Urinary bladder (tissue), 4 donors: ENCODE measurements at places on chromosomes 4 and X. TPM values are rescaled to one million over a fixed set of nuclear protein-coding genes. Genes with fewer than 3 reads are reported as not detected.

DNA sequence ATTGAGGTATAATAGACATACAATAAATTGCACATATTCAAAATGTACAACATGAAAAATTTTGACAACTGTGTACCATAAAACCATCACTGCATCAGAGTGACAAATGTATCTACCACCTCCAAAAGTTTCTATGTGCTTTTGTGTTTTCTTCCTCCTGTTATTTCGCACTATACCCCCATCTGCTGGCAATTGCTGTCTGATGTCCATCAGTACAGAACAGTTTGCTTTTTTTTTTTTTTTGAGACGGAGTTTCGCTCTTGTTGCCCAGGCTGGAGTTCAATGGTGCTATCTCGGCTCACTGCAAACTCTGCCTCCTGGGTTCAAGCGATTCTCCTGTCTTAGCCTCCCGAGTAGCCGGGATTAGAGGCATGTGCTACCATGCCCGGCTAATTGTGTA lies 154.3 kb upstream of the GIMD1 start:
- DNase-seq: no peak

DNA sequence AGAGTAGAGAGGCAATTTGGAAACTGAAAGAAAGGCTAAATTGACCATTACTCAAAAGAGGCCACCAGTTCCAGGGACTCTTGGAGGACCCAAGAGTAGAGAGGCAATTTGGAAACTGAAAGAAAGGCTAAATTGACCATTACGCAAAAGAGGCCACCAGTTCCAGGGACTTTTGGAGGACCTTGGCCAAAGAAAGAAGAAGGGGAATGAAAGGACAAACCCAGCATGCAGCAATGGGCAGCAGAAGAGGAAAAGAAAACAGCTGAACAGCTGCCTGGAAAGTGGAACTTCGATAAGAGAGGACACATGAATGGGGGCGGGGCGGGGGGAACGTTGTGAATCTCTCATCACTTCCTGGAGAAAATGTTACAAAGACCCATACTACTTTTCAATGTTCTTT lies 80.8 kb downstream of the PALLD start:
- no peak for DNase-seq

SSX4 gene
- total RNA-seq: not detected

CT45A1 gene
- total RNA-seq: not detected

CXorf51B gene
- total RNA-seq: not detected

SEPTIN6 gene
- 29.2 TPM for total RNA-seq

- DNase-seq: no peak
These were observed 28.7 kb downstream of the IL13RA1 start for GRCh38 chrX:118756101-118756500.

GNPDA2 gene
- 48.8 TPM for total RNA-seq

GRCh38 chr4:11428899-11429698 lies 405 bp upstream of the HS3ST1 start:
- peak; percentile 59 for DNase-seq

GRCh38 chr4:89836897-89837384 lies at the start of gene SNCA:
SNCA (minus strand) TSS chr4:89837161; CDS start chr4:89835667, 1,494 bp downstream.
- DNase-seq: peak; percentile 25

DNA sequence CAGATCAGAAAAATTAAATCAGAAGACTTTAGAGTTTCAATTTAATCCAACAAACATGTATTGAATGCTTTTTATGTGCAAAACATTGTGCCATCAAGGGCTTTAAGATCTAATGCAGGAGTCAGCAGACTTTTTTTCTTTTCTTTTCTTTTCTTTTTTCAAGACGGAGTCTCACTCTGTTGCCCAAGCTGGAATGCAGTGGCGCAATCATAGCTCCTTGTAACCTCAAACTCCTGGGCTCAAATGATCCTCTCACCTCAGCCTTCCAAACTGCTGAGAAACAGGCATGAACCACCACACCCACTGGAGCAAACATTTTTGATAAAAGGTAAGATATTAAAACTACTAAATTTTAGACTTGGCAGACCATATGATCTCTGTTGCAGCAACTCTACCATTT lies 24.6 kb upstream of the LRBA start:
- DNase-seq: no peak

GRCh38 chrX:94454606-94455005 lies 780.6 kb downstream of the FAM133A start:
- DNase-seq: no peak

- no peak for DNase-seq
These were observed 214.5 kb downstream of the KIT start for GRCh38 chr4:54872261-54872660.

DNA sequence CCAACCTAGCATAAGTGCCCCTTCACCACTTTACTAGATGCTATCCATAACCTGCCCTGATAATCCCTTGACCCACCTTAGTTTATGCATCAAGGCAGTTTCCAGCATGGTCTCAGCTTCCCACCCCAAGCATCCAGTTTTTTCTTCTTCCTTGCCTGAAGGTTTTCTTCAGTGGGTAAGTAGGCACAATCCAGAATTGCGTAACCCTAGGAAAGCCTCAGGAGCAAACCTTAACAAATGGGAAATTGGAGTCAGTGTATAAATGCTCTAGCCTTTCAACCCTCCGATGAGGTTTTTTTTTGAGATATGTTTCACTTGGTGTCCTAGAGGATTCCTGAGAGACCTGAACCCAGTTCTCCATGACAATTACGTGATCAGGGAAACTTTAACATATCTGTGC lies 614.0 kb upstream of the BOD1L1 start:
- DNase-seq: no peak

DNA sequence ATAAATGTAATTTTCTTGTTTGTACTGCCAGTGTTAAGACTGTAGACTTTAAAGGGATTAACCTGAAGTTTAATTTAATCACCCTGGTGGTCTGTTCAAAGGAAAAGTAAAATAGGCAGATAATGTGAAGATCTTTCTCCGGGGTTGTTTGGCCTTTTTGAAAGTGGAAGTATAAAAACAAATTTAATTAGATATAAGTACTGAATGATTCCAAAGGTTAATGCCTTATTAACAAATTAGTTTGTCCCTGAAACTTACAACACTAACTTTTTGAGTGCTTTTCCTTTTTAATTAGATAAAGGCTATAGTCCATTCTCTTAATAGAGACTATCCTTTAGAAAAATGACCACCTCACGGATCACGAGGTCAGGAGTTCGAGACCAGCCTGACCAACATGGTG lies 10.4 kb upstream of the PGAM4 start:
- no peak for DNase-seq

GRCh38 chr4:71187404-71188155 lies 151.2 kb upstream of the SLC4A4 start:
- DNase-seq: no peak

GRCh38 chrX:20461002-20461401 lies 194.3 kb upstream of the RPS6KA3 start:
- no peak for DNase-seq

GRCh38 chr4:169446824-169447223 lies 165.6 kb downstream of the NEK1 start:
- DNase-seq: no peak

ZCCHC18 gene
- total RNA-seq: 3.3 TPM

DNA sequence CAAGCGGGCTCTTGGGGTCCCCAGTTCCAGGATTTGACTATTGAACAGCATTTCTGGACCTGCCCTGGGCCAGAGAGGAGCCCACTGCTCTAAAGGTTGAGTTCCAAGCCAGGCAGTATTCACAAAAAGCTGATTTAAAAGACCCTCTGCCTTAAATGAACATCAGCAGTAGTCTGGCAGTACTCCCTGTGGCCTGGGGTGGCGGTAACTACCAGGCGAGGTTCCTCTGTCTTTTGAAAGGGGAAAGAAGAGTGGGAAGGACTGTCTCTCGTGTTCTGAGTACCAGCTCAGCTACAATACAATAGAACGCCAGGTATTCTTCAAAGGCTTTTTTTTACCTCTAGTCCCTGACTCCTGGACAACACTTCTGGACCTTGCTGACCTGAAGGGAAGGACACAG lies 456.4 kb upstream of the TEX13C start:
- DNase-seq: no peak

SLC49A3 gene
- total RNA-seq: 2.1 TPM
